Stimulated activated CD8-positive, alpha-beta memory T cell treated with anti-CD3 and anti-CD28 coated beads, Interleukin-2, amount 100 ng/mL, for 1 hour (primary cell): ENCODE measurements at places on chromosomes 5 and 9.

GRCh38 chr5:80960531-80961375, 590 bp downstream of the RASGRF2 start:
- DNase-seq = peak; percentile 8

GRCh38 chr9:96289392-96289791, 12.6 kb downstream of the HSD17B3 start:
- DNase-seq = no peak

GRCh38 chr9:93254061-93254481, 70.1 kb downstream of the WNK2 start:
- DNase-seq = no peak

GRCh38 chr9:114919611-114920010, 10.8 kb downstream of the TNFSF8 start:
- no peak for DNase-seq

DNA sequence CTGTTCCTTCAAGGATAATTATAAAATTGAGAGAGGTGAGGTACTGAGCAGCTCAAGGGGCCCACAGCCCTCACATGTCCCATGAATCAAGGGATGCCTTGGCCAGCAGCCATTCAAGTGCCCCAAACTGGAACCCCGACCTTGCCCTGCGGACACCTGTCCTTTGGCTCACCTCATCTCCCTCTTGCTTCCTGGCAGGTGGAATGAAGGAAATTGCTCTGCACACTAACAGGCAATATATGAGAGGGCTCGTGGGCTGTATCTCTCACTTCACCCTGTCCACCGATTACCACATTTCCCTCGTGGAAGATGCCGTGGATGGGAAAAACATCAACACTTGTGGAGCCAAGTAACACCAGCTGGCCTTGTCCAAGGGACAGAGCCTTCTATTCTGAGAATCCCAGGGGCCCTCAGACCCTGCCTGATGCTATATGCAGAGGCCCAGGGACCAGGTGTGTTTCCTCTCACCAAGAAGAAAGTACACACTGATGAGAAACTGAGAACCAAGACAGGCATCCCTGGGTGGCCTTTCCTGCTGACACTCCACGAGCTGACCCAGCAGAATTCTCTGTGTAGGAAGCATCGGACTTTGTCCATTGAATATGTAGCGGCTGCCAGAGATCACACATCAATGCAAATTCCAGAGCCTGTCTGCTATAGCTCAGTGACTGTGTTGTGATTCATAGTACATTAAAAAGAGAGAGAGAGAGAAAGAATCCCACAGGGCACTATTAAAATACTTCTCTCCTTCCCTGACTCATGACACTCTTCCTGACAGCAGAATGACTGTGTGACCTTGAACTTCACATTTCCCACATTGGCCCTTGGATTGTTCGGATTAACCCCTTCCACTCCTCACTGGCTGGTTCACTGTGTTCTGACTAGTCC, 92.6 kb downstream of the LIFR start:
- no peak for DNase-seq

DNA sequence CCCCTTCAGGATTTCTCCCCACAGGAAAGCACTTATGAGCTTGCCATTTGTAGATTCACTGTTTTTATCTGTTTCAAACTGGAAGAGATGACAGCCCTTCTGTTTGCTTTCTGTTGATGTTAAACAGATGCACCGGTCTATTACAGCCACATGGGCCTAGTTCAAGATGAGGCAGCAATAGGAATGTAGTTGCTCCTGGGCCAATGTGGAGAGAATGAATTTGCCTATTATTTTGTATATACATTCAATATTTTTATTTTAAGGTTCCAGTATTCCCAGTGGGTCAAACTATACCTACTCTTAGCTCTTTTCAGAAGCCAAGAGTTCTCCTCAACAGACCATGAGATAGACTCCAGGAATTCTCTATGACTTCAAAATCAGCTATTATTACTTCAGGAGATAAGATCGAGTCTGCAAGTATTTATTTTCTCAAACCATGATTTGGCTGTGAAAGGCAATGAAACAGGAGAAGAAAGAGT, 461.6 kb downstream of the RASEF start:
- no peak for DNase-seq

DNA sequence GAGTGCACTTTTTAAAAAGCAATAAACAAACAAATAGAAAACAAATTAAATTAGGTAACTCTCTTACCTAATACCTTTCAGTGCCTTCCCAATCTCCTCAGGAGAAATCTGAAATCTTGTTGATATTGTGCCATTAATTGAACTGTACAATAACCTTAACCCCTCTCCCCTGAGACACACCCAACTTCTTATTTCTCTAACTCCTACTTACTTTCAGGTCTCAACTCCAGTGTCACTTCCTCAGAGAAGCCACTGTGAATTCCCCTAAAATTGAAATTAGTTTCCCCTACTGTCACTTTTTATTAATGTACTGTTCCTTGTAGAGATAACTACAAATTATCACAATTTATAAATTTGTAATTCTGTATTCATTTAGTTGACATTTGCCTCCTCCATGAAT, 295.3 kb upstream of the TNC start:
- DNase-seq = no peak

- DNase-seq = no peak
Observed at GRCh38 chr5:7242118-7242710, 153.7 kb upstream of the ADCY2 start.

DNA sequence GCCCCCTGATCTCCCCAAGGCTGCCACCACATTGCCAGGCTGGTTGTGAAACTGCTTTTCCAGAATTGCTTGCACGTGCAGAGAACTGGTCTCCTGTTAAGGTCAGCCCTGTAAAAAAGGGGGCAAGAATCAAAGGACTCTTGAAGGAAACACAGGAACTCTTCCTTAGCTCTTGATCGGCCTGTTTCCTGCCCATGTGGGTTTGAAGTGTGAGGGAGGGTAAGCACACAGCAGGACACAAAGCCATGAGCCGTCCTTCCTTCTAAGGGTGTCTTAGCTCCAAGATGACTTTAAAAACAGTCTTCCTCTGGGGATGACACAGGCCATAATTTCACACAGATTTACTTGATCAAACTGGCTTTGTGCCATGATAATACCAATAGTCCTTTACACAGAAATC, 36.1 kb downstream of the TEK start:
- DNase-seq = no peak
